ENCODE measurements at places on chromosomes 3 and 15. TPM values are rescaled to one million over a fixed set of nuclear protein-coding genes. Genes with fewer than 3 reads are reported as not detected.

SERPINI2 gene
- not detected for total RNA-seq

ACTRT3 gene
- 4.3 TPM for total RNA-seq

CELSR3 gene
- 0.81 TPM for total RNA-seq

IMPG2 gene
- total RNA-seq, result 0.65 TPM

DUOXA2 gene
- total RNA-seq, result not detected

KIF15 gene
- 17.1 TPM for total RNA-seq

KCNH8 gene
- not detected for total RNA-seq

STAC gene
- total RNA-seq, result 2.1 TPM

CEP19 gene
- 4.0 TPM for total RNA-seq

SH2D7 gene
- not detected for total RNA-seq

POLQ gene
- total RNA-seq, result 10.1 TPM

SCAMP2 gene
- total RNA-seq, result 18.5 TPM

C3orf62 gene
- total RNA-seq, result 2.9 TPM

ZKSCAN7 gene
- total RNA-seq, result 5.0 TPM

AVEN gene
- 17.2 TPM for total RNA-seq

VPS13C gene
- 140 TPM for total RNA-seq

ADCY5 gene
- under 0.01 TPM for total RNA-seq

HDC gene
- total RNA-seq, result not detected

KBTBD13 gene
- total RNA-seq, result not detected

TRANK1 gene
- 123 TPM for total RNA-seq

TASOR gene
- total RNA-seq, result 102 TPM

RTP3 gene
- not detected for total RNA-seq
